Vein endothelial cell (primary cell): ENCODE measurements at places on chromosomes 3 and 15. TPM values are rescaled to one million over a fixed set of nuclear protein-coding genes. Genes with fewer than 3 reads are reported as not detected.

GOLGA6L10 gene
- total RNA-seq: 0.29 and 0.65 TPM in 2 replicates

IL12A gene
- total RNA-seq: 0.33 and 0.38 TPM in 2 replicates

FBXL22 gene
- total RNA-seq: under 0.01 and 0.38 TPM in 2 replicates

MAP1A gene
- 0.65 and 0.76 TPM in 2 replicates for total RNA-seq

SCAMP2 gene
- total RNA-seq: 37.0 and 37.2 TPM in 2 replicates

GP9 gene
- not detected in 2 replicates for total RNA-seq

CLDN16 gene
- total RNA-seq: under 0.01 TPM in 2 replicates
